EH (cell line): ENCODE measurements at places on chromosomes 12 and 14.

- no peak for DNase-seq
Observed at GRCh38 chr12:111180426-111181142, 188.3 kb downstream of the PHETA1 start.

- DNase-seq, result no peak
Observed at GRCh38 chr14:69676723-69677122, 65.3 kb downstream of the SUSD6 start.

DNA sequence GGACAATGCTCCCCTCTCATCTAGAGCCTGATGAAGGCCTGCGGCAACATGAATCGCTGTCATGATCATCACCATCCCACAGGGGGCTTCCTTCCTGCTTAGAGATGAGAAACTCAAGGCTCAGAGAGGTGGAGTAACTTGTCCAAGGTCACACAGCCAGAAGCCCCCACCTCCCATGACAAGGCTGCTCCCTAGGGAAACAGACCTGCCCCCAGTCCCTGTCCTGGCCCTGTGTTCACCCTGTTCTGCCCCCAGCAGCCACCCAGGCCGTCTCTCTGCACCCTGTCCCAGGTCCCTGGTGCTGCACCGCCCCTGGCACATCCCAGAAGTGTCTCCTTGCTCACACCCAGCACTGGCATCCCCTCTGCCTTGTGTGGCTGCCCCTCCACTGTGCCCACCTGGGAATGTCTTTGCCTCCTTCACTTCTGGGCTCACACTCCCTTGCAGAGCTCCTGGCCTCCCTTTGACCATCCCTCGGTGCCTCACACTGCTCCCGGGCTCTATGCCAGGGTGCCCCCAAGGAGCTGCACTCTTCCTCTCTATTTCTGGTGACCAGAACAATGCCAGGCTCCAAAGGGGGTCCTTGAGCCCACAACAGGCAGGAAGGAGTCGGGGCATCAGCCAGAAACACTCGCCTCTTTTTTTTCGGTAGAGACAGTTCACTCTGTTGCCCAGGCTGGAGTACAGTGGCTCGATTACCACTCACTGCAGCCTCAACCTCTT, 70.5 kb downstream of the BCL11B start:
- no peak for DNase-seq

DNA sequence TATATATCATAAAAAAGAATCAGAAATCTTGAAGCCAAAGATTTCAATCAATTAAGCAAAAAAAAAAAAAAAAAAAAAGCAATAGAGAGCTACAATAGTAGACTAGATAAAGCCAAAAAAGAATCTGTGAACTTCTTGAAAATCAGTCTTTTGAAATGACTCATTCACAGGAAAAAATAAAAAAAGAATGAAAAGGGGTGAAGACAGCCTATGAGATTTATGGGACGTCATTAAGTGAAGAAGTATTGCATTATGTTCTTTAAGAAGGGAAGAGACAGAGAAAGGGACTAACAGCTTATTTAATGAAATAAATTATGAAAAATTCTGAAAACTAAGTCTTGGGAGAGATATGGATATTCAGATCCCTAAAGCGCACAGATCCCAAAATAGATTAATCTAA, 103.8 kb downstream of the ACSS3 start:
- DNase-seq, result no peak

DNA sequence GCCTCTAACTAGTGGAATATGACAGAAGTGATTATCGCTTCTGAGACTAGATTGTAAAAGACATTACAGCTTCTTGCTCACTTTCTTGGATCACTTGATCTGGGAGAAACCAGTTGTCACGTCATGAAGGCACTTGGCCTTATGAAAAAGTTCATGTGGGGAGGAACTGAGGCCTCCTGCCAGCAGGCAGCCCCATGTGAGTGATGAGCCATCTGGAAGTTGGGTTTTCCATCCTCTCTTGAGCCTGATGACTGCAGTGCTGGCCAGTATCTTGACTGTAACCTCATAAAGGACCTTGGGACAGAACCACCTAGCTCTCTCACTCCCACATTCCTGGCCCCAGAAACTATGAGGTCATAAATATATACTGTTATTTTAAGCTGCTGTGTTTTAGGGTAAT, 28.0 kb downstream of the TTLL5 start:
- DNase-seq, result peak; percentile 40
